AG09309 (cell line): ENCODE measurements at places on chromosomes 6 and 20.
A peak's percentile ranks its signal among the peaks of the same experiment; 100 is the strongest.

- DNase-seq: peak; percentile 75
Measured at GRCh38 chr6:77292564-77293546, 170.4 kb downstream of the HTR1B start.

DNA sequence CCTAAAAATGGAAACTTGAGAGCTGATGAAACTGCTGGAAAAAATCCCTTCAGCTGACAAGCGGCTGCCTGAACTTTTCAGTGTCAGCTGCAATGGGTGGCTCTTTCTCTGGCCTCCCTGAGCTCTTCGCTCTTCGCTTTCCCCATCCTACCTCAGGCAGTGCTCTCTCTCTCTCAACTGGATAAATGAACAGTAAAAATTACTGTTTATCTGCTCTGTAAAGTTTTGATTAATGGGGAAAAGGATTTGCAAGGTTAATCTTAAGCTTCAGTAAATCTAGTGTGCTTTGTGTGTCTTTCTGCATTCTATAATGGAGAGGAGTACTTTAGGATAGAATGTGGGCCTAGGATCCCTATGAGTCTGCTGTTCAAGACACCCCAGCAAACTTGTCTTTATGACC lies 35.1 kb downstream of the TMEM14A start:
- no peak for DNase-seq

DNA sequence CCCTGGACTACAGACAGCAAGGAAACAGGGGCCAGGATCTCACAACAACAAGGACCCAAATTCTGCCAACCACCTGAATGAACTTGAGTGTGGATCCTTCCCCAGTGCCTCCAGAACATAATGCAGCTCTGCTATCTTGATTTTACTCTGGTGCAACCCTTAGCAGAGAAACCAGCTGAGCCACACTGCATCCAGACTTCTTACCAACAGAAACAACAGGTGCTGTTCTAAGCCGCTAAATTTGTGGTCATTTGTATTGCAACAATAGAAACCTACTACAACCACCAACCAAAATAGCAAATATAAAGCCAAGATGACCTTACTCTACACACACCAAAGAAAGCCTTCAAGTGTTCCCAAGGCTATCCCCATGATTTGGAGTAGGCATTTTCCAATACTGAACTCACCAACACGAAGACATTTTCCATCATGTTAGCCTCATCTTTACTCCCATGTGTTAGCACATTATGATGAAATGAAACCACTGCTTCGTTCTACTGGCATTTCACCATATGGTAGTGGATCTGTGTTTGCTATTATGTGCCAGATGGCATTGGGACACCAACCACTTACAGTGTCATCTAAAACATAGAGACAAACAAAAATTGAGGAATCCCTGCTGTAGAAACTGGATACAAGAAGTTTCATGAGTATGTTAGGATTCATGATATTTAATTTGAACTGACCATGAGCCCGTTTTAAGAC lies 249.8 kb upstream of the ID4 start:
- no peak for DNase-seq

DNA sequence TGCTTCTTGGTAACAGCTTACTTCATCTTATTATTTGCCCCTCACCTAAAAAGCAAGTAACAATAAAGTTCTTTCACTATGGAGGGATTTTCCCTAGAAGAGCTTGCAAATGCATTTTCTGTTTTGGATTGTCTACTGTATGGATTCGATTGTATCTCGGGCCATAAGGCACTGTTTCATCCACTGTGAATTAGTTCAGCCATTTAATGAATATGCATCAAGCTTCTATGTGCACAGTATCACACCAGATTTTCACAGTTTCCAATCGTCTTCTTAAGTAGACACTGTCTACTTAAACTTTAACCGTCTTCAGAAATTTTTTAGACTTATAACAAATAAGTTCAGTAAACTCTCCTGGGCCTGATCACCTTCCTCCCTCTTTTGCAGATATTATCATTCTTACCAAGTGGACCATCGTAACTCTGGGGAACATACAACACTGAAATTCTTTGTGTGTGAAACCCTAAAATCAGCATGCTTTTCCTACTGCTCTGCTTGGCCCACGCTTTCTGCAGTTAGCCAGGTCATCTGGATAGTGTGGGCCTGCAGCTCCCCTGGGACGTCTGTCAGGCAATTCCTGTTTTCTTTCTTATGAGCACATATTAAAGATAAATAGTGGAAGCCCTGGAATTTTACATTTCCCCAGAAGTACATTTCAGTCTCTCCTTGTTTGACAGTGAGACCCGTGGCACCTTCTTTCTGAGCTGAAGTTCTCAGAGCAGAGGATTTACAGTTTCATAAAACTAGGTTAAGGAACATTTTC lies 136.5 kb upstream of the PDE10A start:
- no peak for DNase-seq

DNA sequence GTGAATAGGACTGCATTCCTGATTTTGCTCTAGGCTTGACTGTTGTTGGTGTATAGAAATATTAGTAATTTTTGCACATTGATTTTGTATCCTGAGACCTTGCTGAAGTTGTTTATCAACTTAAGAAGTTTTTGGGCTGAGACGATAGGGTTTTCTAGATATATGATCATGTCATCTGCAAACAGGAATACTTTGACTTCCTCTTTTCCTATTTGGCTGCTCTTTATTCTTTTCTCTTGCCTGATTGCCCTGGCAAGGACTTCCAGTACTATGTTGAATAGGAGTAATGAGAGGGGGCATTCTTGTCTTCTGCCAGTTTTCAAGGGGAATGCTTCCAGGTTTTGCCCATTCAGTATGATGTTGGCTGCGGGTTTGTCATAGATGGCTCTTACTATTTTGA lies 13.4 kb downstream of the HLA-DOB start:
- no peak for DNase-seq

- no peak for DNase-seq
Measured at GRCh38 chr6:27872642-27873020, 39.6 kb downstream of the OR2B2 start.
